Activated T-helper 1 cell treated with anti-CD3 and anti-CD28 coated beads, Interleukin-2, amount 50 U/mL, for 16 hours (primary cell): ENCODE measurements at places on chromosomes 12 and 14.

- DNase-seq: no peak
These were observed 215.1 kb downstream of the LRRK2 start for GRCh38 chr12:40439771-40440492.

- DNase-seq: no peak
These were observed 28.8 kb downstream of the YEATS4 start for GRCh38 chr12:69388371-69388770.

DNA sequence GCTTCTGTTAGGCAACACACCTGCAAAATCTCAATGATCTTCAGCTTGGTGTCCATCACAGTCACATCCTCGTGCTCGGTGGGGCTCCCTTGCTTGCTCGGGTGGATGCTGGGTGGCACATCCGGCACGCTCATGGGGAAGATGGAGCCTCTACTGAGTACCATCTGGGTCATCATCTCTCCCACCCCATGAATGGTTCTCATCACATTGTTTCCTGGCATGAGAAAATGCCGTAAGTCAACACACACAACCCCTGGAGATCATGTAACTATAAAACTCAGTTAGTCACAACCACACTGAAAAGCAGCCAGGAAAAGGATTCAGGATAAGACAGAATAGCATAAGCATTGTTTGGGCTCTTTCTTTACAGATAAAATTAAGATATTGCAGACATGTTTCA lies 201.1 kb downstream of the ITPR2 start:
- no peak for DNase-seq

- no peak for DNase-seq
These were observed 52.9 kb downstream of the SH2B3 start for GRCh38 chr12:111458546-111459172.

DNA sequence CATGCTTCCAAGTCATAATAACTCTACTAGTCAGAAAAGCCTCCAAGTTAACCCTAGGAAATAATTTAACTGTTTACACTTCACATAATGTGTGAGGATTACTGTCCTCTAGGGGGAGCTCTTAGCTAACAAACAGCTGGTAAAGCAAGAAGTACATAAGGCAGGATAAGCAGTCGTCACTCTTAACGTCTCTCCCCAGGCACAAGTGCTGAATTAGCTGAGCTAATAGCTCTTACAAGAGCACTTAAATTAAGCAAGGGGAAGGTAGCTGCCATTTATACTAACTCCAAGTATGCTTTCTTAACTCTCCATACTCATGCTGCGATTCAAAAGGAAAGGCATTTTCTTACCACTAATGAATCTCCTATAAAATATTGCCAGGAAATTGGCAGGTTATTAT lies 79.3 kb upstream of the TSPAN11 start:
- no peak for DNase-seq

- no peak for DNase-seq
These were observed 97.7 kb downstream of the SETD3 start for GRCh38 chr14:99382781-99383471.

- DNase-seq: no peak
These were observed 126.9 kb upstream of the FGD4 start for GRCh38 chr12:32272465-32272864.

GRCh38 chr14:68657300-68658028 lies 135.4 kb downstream of the ZFP36L1 start:
- no peak for DNase-seq

DNA sequence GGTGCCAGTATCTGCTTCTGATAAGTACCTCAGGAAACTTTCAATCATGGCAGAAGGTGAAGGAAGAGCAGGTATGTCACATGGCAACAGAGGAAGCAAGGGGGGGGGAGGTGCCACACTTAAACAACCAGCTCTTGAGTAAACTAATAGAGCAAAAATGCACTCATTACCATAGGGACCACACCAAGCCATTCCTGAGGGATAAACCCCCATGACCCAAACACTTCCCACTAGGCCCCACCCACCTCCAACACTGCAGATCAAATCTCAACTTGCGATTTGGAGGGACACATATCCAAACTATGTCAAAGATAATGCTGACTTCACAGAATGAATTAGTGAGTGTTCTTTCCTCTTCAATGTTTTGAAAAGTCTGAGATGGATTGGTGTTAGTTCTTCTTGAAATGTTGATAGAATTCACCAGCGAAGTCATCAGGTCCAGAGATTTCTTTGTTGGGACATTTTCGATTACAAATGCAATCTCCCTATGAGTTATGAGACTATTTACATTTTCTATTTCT lies 16.6 kb downstream of the TFCP2 start:
- DNase-seq: no peak

DNA sequence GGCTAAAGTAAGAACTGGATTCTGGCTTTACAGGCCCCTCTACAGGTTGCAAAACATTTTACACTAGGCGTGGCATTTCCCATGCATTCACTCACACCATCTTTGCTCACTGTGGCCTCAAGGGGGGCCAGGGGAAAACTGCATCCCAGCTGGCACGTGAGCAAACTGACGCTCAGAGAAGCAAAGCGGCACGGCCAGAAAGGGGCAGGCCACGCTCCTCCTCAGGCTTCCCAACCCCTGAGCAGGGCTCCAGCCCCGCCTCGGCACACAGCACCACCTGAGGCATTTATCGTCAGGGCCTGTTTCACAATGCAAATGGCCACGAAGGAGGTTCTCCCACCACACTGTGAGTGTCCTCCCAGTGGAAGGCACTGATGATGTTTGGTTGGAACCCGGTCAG lies 90.8 kb downstream of the BCL11B start:
- DNase-seq: no peak

GRCh38 chr12:32076941-32077340 lies 29.7 kb upstream of the BICD1 start:
- no peak for DNase-seq

- DNase-seq: no peak
These were observed 216.8 kb downstream of the MSRB3 start for GRCh38 chr12:65495233-65495632.

DNA sequence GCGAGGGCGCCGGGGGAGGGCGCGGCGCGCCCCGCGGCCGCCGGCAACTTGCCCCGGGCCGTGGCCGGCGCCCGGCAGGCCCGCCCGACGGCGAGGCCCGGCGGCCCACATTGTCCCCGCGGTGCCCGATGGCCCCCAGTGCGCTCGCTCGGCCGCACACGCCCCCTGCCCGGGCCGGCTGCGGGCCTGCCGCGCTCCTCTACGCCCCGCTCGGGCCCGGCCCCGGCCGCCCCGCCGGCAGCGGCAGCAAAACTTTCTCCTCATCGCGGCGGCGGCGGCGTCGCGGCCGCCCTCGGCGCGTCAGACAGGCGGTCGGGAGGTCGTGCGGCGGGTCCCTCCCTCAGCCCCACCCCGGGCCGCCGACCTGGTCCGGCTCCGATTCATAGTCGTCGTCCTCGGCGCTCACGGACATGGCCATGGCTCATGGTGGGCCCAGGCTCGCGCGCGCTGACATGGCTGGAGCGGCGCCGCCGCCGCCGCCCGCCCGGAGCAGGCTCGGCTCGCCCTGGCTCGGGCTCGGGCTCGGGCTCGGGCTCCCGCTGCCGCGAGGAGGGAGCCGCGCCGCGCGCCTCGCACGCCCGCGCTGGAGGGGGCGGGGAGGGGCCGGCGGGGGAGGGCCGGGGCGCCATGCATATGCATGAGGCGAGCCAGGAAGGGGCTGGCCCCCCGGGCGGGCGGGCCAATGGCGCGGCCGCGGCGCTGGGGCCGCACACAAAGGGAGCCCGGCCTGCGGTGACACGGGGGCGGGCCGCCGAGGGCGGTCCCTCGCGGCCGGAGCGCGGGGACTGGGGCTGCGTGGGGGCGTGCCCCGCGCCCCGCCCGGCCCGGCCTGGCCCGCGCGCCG lies 67.1 kb downstream of the RNF34 start:
- DNase-seq: peak; percentile 88

GRCh38 chr14:85572845-85573244 lies 42.9 kb downstream of the FLRT2 start:
- DNase-seq: no peak

GRCh38 chr12:4172999-4173398 lies 100.6 kb upstream of the CCND2 start:
- no peak for DNase-seq

- no peak for DNase-seq
These were observed 152.9 kb upstream of the RTL1 start for GRCh38 chr14:101056446-101056845.

DNA sequence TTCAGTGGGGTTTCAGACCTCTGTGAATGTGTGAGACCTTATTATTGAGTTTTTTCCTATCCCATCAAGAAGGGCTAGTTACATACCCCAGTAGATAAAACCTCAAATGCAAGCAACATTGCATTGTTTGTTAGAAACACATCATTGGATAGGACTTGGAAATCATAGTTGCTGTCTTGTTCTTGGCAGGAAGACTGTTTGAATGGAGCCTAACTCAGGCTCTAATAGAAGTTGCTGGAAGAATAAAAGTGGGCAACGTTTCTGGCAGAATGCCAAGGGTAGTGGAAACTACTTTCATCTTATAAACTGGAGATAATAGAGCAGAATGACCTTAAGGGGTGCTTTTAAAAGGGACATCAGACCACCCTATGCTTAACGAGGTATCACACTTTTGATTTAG lies 9.9 kb upstream of the PTHLH start:
- no peak for DNase-seq

GRCh38 chr14:103730490-103731035 lies 15.0 kb downstream of the ZFYVE21 start:
- no peak for DNase-seq

DNA sequence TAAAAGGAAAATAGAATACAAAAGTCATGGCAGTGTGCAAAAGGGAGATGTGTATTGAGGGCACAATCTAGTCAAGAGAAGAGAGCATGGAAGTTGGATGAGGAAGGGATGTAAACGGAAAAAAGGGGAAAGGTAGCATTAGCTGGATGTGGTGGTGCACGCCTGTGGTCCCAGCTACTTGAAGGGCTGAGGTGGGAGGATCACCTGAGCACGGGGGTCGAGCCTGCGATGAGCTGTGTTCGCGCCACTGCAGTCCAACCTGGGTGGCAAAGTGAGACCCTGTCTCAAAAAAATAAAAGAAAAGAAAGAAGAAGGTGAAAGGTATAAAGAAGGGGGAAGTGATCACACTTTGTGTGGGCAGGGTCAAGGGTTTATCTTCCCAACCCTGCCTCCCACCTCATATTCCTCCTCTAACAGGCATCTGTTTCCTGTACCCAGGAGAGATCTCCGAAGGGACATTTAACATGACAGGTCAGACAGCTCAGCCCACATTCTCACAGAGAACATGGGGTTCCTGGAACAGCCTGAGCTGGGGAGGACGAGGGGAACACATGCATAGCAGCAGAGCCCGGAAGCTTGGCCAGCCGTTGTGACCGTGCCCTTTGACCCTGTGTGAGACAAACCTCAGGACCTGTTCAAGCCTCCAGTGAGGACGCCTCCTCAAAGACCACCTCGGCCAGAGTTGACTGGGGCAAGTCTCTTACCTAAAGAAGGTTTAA lies 8.9 kb downstream of the RNASE11 start:
- no peak for DNase-seq

- no peak for DNase-seq
These were observed 12.1 kb downstream of the CSRP2 start for GRCh38 chr12:76866726-76867125.

DNA sequence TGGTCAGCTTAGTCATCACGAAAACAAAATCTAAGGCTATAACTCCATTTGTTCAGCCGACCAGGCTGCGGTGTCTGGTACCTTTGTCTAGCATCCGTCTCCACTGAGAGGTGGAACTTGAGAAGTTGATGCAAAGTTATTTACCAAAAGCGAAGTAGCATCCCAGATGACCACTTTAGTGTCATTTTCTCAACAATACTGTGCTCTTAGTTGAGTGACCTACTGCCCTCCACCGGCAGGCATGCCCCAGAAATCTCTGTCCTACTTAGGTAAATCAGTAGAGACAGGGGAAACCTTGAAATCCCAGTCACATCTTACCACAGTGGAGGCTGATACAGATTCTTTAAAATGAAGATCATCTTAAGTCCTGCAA lies 1.3 kb upstream of the ST8SIA1 start:
- DNase-seq: no peak

DNA sequence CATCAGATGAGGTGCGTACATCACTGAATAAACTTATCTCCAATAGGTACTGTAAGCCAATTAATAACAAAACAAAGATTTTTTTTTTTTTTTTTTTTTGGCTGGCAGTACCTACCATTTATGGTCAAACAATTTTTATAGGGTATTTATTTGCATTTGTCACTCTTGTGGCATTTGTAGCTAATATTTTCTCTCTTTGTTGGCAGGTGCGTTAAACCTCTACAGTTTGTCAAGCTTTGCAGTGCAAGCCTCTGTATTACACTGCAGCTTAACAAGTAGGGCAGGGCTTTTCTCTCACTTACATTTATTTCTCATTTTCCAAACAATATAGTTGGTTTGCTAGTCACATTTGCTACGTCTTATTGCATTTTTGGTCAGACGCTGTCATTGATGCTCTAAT lies 12.3 kb downstream of the PRPF39 start:
- DNase-seq: no peak

GRCh38 chr12:105110851-105111250 lies 3.3 kb downstream of the WASHC4 start:
- no peak for DNase-seq

DNA sequence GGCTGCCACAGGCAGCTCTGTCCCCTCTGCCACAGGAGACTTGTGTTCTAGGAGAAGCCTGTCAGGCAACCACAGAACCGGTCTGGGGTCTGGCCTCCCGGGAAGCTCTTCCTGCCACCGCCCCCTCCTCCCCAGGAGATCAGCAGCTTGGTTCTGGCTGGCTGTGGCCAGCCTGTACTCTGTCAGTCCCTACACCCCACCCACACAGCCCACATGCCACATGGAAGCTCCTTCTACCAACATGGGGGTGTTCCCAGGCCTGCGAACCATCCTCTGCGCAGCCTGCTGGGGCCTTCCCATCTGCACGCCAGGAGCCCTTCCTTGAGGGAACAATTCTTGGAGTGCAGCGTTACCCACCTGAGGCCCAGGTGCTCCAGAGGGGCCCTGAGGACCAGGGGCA lies 16.8 kb downstream of the TMEM106C start:
- DNase-seq: no peak

- no peak for DNase-seq
These were observed 38.6 kb upstream of the GPR68 start for GRCh38 chr14:91282954-91283645.

- DNase-seq: no peak
These were observed 39.5 kb downstream of the PROX2 start for GRCh38 chr14:74836251-74836960.

DNA sequence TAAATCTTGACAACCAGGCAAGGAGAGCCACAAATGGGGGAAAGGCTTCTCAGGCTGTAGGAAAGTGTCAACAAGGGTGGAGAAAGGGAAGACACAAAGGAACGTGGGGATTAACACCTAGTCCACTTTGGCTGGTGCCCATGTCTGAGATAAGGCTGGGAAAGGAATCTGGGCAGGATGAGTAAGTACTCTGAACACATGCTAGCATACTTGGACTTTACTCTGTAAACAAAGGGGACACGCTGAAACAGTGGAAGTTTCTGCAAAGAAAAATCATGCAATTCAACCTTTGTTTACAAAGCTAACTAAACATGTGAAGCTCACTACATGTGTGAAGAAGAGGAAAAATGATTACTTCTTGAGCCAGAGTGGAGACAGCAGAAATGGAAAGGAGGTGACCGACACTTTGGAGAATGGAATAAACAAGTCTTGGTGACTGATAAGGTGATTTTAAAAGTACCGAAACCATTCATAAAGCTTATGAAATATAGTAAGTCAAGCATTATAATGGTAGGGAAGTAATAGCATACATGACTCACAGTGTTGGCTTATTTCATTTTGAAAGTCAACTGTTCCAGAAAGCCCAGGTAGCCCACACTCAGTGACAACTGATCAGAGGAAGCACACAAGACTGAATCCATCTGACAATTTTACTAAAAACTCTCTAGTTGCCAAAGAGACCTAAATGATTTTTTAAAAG lies 13.2 kb downstream of the CPNE8 start:
- no peak for DNase-seq

- DNase-seq: no peak
These were observed 33.7 kb upstream of the ADAMTS20 start for GRCh38 chr12:43585676-43586075.

- DNase-seq: no peak
These were observed 62.4 kb upstream of the MED13L start for GRCh38 chr12:116339800-116340371.
